ENCODE measurements at places on chromosomes 6 and 20. TPM values are rescaled to one million over a fixed set of nuclear protein-coding genes. Genes with fewer than 3 reads are reported as not detected.

- no peak for DNase-seq
Observed at GRCh38 chr6:135306740-135307420, 125.8 kb downstream of the MYB start.

DNA sequence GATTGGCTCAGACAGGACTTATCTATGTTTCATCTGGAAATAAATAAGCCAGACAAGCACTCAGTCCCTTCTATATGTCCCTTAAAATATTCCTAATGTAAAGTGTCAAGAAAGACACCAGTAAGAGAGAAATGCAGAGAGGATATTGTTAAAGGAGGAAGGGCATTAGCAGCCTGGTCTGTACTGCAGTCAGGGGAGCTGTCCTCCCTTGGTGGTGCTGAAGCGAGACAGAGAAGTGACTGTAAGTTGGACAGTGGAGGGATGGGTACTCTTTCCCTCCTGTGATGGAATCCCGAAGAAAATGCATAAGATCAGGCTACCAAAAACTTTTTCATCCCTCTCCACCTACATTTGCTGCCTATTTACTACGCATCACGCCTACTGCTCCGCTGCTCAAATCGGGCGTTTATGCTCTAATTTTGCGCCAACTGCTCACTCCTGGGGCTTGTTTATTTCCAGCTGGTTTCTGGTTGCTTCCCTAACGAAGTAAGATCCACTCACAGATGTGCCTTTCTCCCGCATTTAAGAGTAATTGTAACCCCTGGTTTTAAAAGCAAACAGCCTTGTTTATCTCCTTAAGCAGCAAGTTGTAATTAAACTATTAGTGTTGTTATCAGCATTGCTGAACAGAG is 35.2 kb downstream of the PHACTR1 start:
- DNase-seq = peak; percentile 23

- no peak for DNase-seq
Observed at GRCh38 chr6:10073341-10073740, 341.5 kb downstream of the TFAP2A start.

- DNase-seq = no peak
Observed at GRCh38 chr20:60011512-60012507, 53.6 kb downstream of the CDH26 start.

GRCh38 chr6:23870496-23870895 is 255.5 kb upstream of the NRSN1 start:
- no peak for DNase-seq

GRCh38 chr6:166007349-166008263 is 160.0 kb downstream of the TBXT start:
- DNase-seq = peak; percentile 73

GRCh38 chr20:32924781-32925180 is 66.1 kb downstream of the EFCAB8 start:
- no peak for DNase-seq

DNA sequence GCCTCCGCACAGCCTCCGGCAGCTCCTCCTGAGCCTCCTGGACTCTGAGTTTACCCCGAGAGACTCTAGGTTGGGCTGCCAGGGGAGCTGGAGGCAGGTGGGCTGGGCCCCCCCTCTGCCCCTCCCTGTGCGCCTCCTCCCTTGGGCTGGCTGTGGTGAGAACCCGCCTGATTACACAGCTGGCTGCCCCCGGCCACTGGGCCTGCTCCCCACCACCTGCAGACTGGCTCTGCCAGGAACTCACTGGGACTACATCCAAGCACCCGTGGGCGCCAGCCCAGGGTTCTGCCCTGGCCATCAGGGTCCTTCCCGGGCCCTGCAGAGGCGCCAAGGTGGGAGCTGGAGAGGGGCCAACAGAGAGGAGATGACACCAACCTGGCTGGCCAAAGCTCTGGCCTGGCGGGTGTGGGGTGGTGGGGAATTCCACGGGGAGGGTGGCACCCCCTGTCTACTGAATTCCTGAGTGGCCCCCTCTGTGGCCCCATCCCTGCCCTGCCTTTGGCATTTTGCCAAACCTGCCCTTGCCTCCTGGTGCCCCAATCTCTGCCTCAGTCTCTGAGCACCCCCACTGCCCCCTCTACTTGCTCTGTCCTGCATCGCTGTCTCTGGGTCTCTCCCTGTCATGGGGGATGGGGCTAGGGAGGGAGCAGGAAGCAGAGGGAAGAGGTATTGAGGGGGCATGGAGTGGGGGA is 21.9 kb upstream of the CDH22 start:
- DNase-seq = no peak

- peak; percentile 6 for DNase-seq
Observed at GRCh38 chr6:158131926-158132325, 36.1 kb downstream of the SERAC1 start.

DNA sequence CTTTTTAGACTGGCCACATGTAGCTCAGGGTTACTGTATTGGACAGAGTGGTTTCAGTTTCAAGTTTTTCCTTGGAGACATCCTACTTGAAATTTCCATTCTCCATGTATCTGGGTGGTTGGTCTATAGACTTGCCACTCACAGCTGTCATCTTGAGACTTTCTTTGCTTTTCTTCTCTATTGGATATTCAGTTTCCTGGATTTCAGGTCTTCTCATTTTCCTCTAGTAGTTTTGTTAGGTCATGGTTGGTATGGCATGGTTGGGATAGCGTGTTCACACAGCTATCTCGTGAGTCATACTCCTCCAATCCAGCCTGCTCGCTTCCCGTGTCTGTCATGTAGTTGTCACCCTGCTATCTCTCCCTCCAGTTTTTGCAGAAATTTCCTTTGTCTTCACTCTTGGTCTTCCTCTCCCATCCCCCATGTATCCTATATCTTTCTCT is 48.3 kb downstream of the PTPN1 start:
- no peak for DNase-seq

DNA sequence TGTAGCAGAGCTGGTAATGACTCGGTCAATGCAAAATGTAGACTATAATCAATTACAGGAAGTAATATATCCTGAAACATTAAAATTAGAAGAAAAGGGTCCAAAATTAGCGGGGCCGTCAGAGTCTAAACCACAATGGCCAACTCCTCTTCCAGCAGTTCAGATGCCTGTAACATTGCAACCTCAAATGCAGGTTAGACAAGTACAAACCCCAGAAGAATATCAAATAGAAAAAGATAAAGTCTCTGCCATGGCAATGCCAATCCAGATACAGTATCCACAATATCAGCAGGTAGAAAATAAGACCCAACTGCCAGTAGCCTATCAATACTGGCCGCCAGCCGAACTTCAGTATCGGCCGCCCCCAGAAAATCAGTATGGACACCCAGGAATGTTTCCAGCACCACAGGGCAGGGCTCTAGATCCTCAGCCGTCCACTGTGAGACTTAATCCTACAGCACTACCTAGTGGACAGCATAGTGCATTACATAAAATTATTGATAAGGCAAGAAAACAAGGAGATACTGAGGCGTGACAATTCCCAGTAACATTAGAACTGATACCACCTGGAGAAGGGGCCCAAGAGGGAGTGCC is 158.4 kb downstream of the GPX5 start:
- peak; percentile 64 for DNase-seq

- DNase-seq = no peak
Observed at GRCh38 chr6:111737065-111737521, 131.4 kb upstream of the TRAF3IP2 start.

GRCh38 chr6:77334093-77334492 is 129.2 kb downstream of the HTR1B start:
- no peak for DNase-seq

DNA sequence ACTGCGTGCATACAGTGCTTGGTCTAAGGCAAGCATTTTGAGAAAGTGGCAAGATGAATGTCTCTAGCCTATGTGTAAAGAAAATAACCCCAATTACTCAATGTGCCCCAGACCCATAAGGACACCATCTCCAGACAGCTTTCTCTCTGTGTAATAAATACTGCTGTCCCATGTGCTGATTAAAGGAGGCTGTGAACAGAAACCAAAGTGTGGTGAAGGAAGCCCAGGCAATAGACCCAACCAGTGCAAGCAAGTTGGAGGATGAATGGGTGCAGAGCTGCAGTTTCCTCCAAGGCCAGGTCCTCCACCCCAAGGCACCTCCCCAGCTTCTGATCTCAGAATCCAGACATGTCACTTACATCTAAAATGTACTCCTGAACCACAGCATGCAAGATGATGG is 60.6 kb downstream of the TRAM2 start:
- DNase-seq = no peak

- peak; percentile 61 for DNase-seq
Observed at GRCh38 chr20:49687595-49688567, 25.8 kb downstream of the B4GALT5 start.

- no peak for DNase-seq
Observed at GRCh38 chr20:62758226-62758912, 37.9 kb upstream of the MRGBP start.

- peak; percentile 98 for DNase-seq
Observed at GRCh38 chr6:122778985-122779661, 393 bp upstream of the FABP7 start.

DNA sequence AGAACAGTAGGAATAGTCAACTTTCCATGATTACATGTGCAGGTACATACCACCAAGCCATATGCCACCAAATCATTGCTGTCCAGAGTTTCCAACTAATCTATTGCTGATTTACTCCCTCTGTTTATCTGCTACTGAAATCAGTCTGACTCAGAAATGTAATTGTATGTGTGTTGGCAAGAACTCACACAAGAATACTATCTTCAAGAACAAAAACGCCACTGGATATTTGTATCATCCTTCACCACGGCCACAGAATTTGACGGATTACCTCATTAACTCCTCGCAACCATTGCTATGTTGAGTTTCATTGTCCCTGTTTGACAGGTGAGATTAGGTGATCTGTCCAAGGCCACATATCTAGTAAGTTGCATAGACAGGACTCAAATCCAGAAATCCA is 159.2 kb downstream of the GMPR start:
- DNase-seq = no peak

- no peak for DNase-seq
Observed at GRCh38 chr6:53513519-53513966, 31.4 kb downstream of the GCLC start.

DNA sequence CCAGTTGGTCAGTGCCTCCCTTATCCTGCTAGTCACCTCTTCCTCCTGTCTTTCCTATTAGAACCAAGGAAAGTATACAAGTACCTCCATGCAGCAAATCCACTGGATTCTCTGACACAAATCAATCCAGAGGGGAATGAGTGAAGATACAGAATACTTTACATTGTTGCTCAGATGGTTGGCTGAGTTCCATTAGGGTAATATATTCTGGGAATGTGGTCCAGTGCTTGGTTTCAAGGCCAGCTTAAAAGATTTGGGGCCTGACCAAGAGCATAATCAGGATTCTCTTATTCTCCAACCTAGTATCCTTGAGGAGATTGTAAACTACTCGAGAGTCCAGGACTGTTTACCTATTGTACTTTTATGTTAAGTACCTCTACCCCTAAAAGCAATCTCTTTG is 23.0 kb downstream of the CARMIL1 start:
- no peak for DNase-seq

GRCh38 chr6:116629563-116629981 is 13.3 kb downstream of the RSPH4A start:
- no peak for DNase-seq

DNA sequence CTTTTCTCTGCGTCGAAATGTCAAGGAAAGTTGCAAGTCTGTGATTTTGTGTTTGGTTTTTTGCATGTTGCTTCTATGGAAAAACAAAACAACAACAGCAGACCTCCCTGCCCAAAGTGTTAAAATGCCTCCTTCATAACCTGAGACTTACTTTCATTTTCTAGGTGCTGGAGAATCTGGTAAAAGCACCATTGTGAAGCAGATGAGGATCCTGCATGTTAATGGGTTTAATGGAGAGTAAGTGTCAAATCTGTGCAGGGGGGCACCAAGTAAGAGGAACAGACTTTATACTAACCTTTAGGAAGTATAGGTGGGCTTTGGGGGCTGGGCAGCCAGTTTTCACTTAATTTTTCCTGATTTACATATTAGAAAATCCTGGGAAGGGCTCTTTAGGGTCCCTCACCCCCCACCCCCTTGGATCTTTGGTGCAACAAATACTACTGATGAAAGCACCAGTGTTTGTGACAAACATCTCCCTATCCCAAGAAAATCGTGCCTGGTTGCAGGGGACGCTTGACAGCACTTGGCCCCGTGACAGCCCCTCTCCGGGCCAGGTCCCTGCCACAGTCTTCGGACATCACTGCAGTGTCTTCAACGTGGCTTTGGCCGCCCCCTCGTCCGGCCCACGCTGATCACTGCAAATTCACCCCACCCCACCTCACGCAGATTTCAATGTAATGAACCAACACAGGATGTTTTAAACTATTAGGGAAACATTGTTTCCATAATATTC is 43.1 kb downstream of the GNAS start:
- no peak for DNase-seq

DNA sequence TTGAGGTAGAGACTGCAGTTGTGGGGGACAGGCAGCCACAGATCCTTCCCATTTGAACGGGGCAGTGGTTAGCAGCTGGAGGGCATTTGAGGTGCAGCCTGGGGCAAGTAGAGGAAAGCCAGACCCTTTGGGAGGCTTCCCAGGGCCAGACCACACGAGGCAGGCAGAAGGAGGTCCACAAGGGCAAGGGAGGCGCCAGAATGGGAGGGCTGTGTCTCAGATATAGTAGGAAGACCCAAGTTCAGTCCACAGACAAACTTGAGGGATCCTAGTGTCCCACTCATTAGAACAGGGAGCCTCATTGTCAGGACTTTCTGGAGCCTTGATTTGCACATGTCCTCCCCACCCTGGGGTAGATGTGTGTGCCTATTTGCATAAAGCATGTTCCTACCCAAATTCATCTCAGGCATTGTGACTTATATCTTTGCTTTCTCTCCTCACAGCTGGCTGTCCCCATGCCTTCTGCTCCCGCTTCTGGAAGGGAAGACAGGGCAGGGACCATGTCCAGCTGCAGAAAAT is 166.0 kb downstream of the VEGFA start:
- DNase-seq = no peak

GRCh38 chr6:161486361-161487216 is 212.7 kb upstream of the AGPAT4 start:
- DNase-seq = no peak

GRCh38 chr6:52634211-52634610 is 36.7 kb upstream of the TMEM14A start:
- no peak for DNase-seq

- no peak for DNase-seq
Observed at GRCh38 chr6:113765909-113766308, 91.2 kb upstream of the MARCKS start.

DNA sequence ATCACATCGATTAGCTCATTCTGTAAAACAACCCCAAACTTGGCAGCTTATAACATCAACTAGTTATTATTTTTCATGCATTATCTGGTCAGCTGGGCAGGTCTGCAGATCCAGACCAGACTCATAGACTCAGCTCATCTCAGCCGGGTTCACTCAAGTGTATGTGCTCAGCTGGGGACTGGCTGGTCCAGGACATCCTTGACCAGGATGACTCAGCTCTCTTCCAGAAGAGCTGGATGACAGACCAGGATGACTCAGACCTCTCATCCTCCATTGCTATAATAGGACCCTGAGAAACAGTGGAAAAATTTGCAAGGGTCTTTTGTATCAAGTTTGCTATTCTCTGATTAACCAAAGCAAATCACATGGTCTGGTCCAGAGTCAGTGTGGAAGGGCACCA is 312.5 kb upstream of the PLCB4 start:
- no peak for DNase-seq

GRCh38 chr6:80020381-80021120 is 16.1 kb downstream of the TTK start:
- DNase-seq = peak; percentile 22

- no peak for DNase-seq
Observed at GRCh38 chr6:3965071-3965718, 113.7 kb downstream of the FAM217A start.

- peak; percentile 41 for DNase-seq
Observed at GRCh38 chr6:149750136-149750609, 632 bp downstream of the PCMT1 start.

ZFP57 gene
- total RNA-seq = not detected

SULF2 gene
- total RNA-seq = 27.9 TPM

ZBTB22 gene
- total RNA-seq = 12.8 TPM

PHACTR3 gene
- total RNA-seq = not detected

OR2H2 gene
- not detected for total RNA-seq

CALHM6 gene
- total RNA-seq = 0.74 TPM

ZNF512B gene
- 5.9 TPM for total RNA-seq
